ENCODE measurements at places on chromosomes 11 and 22.

DNA sequence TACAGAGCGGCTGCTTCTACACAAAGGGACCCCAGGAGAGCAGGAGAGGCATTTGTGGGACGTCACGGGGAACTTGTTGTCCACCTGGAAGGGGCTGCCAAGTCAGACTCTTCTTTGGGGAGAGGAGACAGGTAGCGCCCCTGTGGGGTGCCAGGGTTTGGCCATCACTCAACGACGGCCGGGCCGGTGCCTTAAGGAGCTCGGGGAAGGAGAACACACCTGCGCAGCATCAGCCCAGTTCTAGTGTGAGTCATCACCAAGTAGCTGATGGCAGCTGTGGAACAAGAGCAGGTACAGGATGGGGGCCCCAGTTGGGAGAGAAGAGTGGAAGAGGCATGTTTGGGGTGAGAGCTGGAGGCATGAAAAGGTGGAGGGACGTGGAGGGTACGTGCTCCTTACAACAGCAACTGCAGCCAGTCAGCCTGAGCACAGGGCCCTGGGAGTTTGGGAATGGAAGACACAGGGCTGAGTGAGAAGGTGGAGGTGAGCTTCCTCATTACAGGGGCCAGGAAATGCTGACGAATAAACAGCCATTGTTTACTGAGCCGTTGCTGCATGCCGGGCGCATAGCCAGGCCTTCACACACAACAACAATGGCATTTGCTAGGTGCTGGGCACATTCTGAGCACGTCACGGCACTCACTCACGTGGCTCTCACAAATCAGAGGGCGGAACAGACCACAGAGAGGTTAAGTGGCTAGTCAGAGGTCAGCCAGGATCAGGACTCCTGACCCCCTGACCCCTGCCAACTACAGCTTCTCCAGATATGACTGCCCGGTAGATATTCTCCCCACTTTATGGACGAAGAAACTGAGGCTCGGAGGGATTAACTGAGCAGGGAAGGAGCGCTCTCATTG, 29.1 kb upstream of the TP53I11 start:
- DNase-seq: no peak

DNA sequence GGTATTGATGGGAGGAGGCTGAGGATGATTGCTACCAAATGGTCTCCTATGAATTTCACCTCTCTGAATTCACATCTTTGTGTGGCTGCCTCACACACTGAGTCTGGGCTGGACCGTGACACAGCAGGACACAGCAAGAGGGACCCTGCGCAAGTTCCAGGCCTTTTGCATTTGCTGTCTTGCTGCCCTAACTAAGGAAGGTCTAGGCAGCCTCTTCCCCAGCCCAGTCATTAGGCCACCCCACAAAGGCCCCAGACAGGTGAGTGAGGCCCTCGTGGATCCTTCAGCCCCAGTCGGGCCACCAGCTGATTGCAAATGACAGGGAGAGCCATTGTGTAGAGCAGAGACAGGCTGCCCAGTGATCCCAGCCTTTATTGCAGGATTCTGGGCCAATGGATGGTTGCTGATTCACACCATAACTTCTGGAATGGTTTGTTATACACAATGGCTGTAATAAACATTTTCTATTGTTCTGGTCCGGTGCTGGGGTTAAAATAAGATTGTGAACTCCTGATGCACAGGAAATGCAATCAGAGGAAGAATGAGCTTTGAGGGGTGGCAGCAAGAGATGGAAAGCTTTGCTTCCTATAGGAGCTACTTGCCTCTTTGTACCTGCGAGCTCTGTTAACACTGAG, 28.5 kb upstream of the CSNK2A3 start:
- no peak for DNase-seq

GRCh38 chr11:75028724-75029123, 40.0 kb downstream of the NEU3 start:
- no peak for DNase-seq

DNA sequence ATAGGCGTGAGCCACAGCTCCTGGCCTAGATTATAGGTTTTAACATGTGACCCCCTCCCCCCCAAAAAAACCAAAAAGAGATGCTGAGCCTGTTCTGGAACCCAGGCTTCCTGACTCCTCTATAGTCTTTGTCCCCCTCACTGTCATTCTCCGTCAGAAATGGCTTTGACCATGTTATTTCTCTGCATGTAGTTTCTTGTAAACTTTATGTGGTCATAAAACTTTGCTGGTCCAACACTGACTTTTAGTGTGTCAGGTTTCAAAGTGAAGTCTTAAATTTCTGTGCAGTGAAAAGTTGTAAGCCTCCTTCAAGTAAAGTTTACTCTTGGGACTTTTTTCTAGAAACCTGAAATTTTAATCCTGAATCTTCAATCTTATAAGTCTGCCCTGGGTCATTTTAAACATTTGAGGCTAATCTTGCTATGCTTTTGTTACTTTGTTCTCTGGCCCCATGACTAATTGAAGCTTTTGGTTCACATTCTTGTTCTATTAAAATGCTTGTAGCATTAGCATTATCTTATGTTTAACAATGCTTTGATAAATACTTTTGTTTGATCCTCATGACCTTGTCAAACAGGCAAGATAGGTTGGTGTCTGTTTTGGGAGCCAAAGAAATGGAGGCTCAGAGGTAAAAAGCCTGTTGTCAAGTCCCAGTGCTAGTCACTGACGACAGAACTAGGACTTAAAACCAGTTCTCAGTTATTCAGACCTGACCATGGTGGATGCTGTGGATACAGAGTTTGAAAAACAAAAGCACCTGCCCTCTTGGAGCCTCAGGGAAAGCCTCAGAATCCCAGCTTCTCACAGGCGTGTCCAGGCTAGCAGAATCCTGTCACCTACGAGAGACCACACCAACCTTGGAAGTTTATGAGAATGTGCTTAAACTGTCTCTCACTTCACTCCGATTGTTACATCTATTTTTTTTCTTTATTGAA, 87.7 kb upstream of the HORMAD2 start:
- no peak for DNase-seq

- DNase-seq: no peak
These were observed 10.5 kb upstream of the MMP3 start for GRCh38 chr11:102853956-102854355.

DNA sequence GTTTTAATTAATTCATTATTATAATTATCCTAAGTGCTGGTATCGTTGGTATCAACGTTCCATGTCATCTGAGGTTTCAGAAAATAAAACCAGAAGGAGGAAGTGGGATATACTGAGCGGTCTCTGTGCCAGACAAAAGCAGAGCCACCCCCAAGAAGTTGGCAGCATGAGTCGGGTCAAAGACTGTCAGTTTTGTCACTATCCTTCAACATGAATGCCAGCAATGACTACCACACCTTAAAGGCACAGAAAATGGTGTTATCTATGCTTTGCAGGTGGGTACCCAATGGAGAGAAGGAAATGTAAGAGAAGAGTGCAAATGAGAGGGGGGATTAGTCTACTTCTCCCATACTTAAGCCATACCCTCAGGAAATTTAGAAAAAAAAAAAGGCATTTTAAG, 408.5 kb downstream of the OPCML start:
- DNase-seq: no peak

DNA sequence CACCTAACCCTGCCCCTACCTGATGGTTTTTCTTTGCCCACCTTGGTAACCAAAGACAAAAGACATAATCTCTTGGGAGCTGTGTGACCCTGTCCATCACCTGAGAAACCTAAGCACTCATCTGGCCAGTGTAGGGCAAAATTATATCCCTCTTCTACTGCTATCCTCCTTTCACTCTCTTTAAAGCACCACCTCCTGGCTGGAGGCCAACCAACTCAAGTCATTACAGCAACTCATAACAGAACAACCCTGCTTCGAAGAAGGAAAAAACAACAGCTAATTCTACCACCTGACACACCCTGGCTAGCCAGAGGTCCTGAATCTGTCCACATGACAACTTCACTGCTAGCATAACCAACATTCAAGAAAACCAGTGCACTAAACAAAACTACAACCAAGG, 45.5 kb downstream of the GAS2 start:
- DNase-seq: no peak
